ENCODE measurements at places on chromosomes 5 and 9.
A peak's percentile ranks its signal among the peaks of the same experiment; 100 is the strongest.

GRCh38 chr5:125813221-125813974 is 609.8 kb upstream of the GRAMD2B start:
- no peak for DNase-seq

DNA sequence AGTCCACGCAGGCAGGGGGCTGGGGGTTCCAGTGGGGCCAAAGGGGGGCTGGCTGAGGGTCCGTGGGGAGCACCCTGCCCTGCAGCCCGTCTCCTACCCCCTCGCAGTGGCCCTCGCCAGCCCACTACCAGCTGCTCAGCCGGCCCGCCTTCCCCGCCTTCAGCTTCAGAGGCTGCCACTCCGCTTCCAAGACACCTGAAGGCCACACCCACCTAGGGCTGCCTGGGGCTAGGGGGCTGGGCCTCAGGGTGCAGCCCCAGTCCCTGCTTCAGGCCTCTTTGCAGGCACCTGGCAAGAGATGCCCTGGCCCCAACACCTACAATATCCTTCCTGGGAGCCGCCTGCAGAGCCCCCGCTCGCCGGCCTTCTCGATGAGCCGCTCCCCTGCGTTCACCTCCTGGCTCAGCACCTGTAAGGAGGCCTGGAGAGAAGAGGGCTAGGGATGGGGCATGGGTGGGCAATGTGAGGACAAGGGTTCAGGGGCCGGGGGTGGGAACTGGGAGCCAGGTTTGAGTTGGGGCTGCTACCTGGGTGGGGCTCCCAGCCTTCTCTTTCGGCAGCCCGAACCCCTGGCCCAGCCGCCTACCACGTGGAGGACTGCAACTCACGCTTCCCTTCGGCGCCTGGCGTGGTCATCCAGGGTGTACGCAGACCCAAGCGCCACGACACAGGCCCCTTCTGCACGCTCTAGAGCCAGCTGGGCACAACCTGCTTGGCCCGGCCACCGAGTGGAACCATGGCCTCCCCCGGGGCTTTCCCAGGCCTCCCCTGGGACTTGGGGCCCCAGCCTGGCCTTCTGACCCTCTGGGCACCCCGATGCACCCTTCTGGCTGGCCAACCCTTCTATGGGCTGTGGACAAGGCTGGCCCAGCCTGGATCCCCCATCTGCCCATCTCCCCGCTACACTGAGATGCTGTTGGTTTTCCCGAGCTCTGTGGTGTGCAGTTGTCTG is 1.7 kb downstream of the STPG3 start:
- DNase-seq, result no peak

DNA sequence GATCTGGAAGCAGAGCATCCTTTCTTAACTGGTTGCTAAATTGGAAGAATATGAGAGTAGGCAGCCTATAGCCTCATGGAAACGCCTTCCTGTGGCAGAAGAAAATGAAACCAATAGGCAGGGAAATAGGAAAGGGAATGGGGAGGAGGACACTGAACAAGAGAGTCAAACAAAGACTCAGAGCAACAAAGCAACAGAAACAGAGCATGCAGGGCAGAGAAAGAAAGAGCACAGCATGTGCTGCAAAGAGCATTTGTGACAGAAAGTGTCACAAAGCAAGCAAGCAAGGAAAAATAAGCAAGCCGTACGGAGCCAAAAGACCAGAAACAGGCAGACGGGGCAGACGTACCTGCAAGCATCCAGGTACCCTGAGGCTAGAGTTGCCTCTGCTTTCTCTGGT is 123.1 kb downstream of the RAPGEF6 start:
- DNase-seq, result no peak

GRCh38 chr5:86999951-87000350 is 267.7 kb upstream of the RASA1 start:
- no peak for DNase-seq

- no peak for DNase-seq
Observed at GRCh38 chr5:80810425-80810824, 149.7 kb upstream of the RASGRF2 start.

DNA sequence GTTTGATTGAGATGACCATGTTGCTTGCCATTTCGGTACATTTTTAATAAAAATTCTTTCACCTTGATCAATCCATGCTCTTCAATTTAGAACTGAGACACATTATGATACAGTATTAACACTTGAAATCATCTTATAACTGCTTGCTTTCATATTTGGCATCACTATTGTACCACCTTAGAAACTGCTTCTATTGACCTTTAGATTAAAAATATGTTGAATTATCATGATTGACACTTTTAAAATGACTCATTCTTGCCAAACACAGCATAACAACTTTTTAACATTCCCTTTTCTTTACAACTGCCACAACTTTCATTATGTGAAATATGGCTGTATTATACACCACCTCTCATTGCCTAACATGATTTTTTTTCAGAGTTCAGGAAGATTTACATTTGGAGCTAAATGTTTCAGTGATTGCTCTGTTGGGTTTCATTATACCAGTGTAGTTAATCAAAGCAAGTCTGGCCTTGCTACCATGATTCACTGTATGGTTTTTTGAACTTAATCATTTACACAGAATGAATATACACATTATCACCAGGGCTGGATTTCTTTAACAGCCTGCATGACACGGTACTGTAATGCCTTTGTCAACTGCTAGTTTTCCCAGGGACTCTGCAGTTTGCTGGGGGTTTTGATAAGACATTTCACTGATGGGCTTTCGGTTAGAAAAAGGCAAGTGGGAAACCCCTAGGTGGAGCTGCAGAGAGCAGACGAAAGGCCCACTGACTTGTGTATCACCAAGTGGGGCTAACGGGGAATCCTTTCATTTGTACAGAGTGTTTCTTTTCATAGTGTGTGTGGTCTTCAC is 93.6 kb upstream of the TLE4 start:
- peak; percentile 9 for DNase-seq

GRCh38 chr9:75552941-75553340 is 337.5 kb upstream of the PCSK5 start:
- DNase-seq, result no peak

GRCh38 chr5:39486361-39486760 is 61.6 kb upstream of the DAB2 start:
- no peak for DNase-seq

DNA sequence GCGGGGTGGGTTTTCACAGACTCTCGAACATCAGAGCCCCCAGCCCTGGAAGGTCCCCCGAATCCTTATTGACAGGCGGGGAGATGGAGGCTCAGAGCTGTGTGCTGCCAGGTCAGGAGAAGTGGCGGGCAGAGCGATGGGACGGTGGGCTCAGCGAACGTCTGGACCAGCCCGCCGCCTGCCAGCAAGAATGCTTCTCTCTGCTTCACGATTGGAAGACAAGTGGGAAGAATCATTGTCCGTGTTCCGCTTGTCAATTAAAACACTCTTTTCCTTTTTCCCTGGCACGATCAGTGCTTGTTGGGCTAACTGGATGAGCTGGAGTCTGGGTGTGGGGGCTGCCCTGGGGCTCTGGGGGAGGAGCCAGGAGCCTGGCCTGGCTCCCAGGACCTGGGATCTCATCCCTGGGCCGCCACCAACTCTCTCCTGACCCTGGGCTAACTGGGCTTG is 1.6 kb downstream of the COL5A1 start:
- peak; percentile 58 for DNase-seq

DNA sequence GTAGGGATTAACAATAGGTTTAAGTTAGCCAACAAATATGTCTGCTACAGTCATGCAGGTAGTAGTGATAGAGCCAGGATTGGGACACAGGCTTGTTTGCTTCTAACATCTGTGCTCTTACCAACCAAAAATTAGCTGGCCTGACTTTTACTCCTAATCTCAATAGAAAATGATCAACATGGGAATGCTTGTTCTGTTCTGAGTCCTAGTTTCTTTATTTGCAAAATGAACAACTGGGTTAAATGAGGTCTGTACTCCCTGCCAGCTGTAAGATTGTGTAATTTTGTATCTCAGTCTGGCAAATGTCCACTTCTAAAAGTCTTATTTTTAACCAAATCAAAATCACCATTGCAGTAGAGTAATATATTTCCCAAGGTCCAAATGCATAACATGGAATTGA is 216.8 kb downstream of the NMUR2 start:
- DNase-seq, result no peak

GRCh38 chr5:10627160-10627701 is 63.4 kb downstream of the ANKRD33B start:
- DNase-seq, result peak; percentile 8

- DNase-seq, result no peak
Observed at GRCh38 chr9:109212768-109213167, 45.7 kb upstream of the FRRS1L start.

DNA sequence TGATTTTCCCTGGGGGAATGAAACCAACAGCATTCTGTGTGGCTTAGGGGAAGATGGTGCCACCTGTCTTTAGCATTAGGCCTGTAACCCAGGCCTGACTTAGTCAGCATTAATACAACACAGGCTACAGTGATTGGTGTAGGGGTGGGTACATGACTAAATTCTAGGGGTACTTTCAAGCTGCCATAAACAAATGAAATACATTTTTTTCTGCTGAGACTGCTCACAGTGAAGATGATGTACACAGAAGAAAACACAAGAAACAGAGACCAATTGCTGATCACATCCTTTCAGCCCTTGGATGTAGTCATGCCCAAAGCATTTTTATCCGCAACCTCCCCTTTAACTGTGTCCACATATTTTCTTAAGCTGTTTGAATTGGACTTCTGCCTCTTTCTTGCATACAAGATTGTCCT is 527.2 kb downstream of the KCTD16 start:
- peak; percentile 20 for DNase-seq

- DNase-seq, result no peak
Observed at GRCh38 chr5:153516504-153517240, 26.2 kb downstream of the GRIA1 start.

GRCh38 chr5:109992264-109992915 is 302.7 kb downstream of the MAN2A1 start:
- DNase-seq, result no peak

- DNase-seq, result no peak
Observed at GRCh38 chr5:77394064-77394715, 97.9 kb downstream of the WDR41 start.

- no peak for DNase-seq
Observed at GRCh38 chr5:103600086-103600485, 37.5 kb upstream of the NUDT12 start.

DNA sequence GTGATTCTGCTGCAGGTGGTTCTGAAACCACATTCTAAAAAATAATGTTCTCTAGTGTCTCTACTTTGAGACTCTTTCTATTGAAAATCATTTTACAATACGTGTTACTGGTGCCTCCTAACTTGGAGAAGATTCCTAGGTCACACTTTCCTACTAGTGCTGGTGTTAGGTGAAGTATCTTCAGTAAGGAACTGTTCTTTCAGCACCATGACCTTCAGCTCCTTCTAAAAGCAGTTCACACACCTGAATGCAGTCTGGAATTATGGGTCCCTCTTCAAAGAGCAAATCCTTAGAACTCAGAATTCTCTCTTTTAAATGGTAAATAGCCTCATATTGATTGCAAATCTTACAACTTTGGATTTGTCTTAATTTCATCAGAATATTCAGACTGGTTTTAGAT is 10.6 kb upstream of the DPYSL3 start:
- DNase-seq, result no peak

DNA sequence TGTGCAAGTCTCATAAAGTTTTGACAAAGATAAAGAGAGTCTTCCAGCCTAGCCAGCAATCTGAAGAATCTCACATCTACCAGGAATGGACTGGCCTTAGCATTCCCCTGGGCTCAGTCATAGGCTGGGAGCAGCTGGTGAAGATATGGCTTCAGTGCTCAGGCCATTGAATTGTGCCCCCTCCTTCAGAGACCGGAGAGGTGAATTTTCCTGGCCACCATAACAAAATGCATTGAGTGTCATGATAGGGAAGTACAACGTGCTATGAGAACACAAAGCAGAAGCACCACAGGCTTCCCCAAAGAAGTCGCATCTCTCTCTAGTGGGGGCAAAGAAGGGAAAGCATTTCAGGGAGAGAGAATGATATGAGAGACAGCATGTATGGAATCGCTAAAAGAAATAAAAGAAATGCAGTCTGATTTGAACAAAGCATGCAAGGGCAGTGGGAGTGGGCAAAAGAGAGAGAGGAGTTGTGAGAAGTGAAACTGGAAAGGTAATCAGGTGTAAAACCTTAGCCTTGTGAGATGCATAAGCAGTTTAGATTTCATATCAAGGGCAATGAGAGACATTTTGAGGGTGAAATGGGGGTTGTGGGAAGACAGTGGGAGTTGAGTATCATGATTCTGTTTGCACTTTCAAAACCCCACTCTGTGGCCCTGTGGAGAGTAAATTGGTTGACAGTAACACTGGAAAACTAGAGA is 57.1 kb upstream of the NMUR2 start:
- no peak for DNase-seq

DNA sequence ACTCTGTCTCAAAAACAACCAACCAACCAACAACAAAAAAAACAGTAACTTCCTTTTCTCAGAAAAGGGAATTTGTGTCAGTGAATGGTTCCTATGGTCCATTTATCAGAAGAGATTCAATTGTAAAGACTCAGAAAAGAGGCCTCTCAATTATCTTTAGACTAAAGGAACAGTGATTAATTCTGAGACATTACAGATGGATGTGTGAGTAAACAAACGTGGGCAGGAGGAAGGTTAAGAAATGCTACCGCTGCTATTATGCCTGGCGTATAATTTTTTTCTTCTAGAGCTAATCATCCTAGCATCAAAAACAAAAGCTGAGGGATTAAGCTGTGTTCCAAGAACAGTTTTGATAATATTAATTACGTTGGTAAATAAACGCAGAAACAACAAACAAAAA is 52.9 kb upstream of the JMY start:
- DNase-seq, result no peak

All from AG08395 (cell line).